Activated CD4-positive, alpha-beta T cell treated with anti-CD3 and anti-CD28 coated beads, Interleukin-10, Interleukin-2, amounts not matched to agents 100 ng/mL and 50 ng/mL, durations not matched to agents 16 hours and 8 hours (primary cell): ENCODE measurements at places on chromosomes 5 and 9.

DNA sequence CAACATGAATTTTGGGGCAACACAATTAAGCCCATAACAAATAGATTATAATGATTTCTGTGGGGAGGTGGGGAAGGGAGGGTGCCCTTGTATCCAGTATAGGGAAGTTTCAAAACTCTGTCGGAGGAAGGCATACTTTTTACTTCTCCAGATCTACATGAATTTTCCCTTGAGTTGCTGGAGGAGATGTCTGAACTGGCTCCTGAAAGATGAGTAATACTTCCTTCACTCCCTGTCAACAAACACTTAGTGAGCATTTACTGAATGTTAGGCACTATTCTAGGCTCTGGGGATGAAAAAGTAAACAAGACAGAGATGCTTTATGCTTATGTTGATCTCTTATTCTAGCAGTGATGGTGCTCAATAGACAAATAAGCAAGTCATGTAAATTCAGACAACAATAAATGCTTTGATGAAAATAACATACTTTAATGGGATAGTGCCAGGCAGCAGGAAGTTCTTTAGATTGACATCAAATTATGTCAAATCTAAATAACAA is 197.9 kb upstream of the ANKH start:
- no peak for DNase-seq

GRCh38 chr5:10262995-10263394 is 12.9 kb downstream of the CCT5 start:
- DNase-seq = no peak

- DNase-seq = no peak
Observed at GRCh38 chr5:179323026-179323870, 22.0 kb downstream of the ADAMTS2 start.

- DNase-seq = no peak
Observed at GRCh38 chr9:138073808-138074207, 196.2 kb downstream of the CACNA1B start.

GRCh38 chr9:99244344-99245260 is 22.5 kb downstream of the SEC61B start:
- DNase-seq = no peak

GRCh38 chr9:2655411-2655901 is 33.9 kb downstream of the VLDLR start:
- DNase-seq = peak; percentile 85
